ENCODE measurements at places on chromosomes 2 and 18. TPM values are rescaled to one million over a fixed set of nuclear protein-coding genes. Genes with fewer than 3 reads are reported as not detected.

Gene SCTR
- 21.2 TPM for polyA plus RNA-seq

Gene ITGB6
- polyA plus RNA-seq, result 18.8 TPM

DNA sequence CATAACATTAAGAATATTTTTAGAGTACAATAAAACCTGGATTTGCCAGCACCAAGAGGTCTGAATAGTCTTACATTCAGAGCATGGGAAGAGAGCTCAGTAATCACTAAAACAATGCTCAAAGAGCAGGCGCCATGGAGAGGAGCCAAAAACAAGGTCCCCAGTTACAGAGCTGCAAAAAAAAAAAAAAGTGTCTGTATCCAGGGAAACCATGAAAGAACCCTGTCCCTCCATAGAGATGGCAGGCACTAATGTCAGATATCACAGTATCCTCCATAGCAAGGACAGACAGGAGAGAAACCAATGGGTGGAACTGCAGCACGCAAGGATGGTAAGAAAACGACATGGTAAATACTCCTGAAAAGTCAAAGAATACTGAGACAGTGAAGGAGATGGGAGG is 19.5 kb downstream of the FBXO15 start:
- DNase-seq, result no peak

Gene EN1
- polyA plus RNA-seq, result not detected

Gene SKA1
- 7.0 TPM for polyA plus RNA-seq

Data from renal pelvis (tissue), 12 donors.